ENCODE measurements at places on chromosomes 1 and 21. TPM values are rescaled to one million over a fixed set of nuclear protein-coding genes. Genes with fewer than 3 reads are reported as not detected.

DNA sequence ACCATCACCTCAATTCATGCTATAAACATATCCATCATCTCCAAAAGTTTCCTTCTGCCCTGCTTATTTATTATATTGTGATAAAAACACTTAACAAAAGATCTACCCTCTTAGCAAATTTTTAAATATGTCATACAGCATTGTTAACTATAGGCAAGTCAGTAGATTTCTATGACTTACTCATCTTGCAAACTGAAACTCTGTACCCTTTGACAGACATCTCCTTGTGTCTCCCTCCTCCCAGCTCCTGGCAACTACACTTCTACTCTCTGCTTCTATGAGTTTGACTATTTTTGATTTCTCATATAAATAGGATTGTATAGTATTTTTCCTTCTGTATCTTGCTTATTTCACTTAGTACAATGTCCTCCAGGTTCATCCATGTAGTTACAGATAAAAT, 174.8 kb downstream of the TNFSF18 start:
- no peak for DNase-seq

The ZNF684 gene
- total RNA-seq = 8.1 TPM

- DNase-seq = no peak
These were observed 235.9 kb upstream of the DMRTA2 start for GRCh38 chr1:50659107-50659662.

The ARID4B gene
- 25.1 TPM for total RNA-seq

The DYNLT5 gene
- not detected for total RNA-seq

DNA sequence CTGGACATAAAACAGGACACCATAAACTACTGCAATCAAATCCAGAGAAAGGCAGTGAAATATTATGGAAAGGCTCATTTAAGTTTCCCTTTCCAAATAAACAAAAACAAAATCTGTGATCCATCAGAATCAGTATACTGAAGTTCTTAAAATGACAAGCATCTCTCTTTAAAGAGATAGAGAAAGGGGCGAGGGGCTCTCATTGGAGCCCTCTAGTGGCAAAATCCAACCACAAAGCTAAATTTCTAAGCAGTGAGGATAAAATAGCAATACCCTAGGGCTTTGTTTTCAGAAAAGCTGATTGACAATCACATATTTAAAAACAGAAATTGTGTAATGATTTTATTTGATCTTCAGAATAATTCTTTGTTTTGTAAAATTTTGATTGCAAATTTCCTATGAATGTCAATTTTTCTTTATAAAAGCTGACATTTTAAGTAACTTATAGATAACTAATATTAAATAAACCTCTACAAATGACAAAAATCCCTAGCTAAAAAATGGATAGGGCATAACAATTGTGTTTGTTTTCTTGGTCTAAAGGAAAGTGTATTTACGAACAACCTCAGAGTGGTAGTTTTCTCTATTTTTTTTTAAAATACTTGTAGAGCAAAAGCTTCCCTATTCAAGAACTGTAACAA, 138.2 kb downstream of the COL24A1 start:
- peak; percentile 52 for DNase-seq

The OR2T35 gene
- total RNA-seq = not detected

The FAM151A gene
- total RNA-seq = not detected

GRCh38 chr1:30023339-30024022, 699.9 kb downstream of the MATN1 start:
- no peak for DNase-seq

The SLC25A34 gene
- 0.22 TPM for total RNA-seq

- DNase-seq = no peak
These were observed 43.7 kb downstream of the ITPKB start for GRCh38 chr1:226695335-226695900.

GRCh38 chr1:9766759-9767442, 56.9 kb downstream of the CLSTN1 start:
- DNase-seq = peak; percentile 96

- DNase-seq = no peak
These were observed 63.2 kb downstream of the SYDE2 start for GRCh38 chr1:85137660-85138059.

The PTCH2 gene
- total RNA-seq = 1.5 TPM

The RNF207 gene
- 27.3 TPM for total RNA-seq

DNA sequence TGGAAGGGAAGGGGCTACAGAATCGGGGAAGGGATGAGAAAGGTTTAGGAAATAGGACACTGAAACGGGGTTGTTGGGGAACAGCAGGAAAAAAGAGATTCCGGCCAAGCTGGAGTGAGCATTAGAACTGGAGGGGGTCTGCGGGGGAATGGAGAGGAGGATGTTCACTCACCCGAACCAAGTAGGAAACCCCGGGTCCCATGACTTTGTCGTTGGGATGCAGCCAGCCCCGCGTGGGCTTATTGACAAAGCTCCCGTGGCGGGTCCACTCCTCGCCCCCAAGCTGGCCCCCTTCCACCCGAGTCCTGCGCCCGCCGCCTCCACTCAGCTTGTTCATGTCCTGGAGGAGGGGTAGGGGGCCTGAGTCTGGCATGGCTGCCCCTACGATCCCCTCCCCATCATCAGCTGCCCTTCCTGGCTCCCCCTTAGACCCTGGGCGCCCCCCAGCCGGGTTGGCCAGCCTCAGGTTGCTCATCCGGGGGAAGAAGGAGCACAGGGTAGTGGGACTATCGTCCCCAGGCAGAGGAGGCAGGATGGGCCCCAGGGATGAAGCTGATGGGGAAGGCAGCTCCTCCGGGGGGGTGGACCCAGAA, 591 bp downstream of the SHC1 start:
- no peak for DNase-seq

GRCh38 chr1:98051065-98051675, 130.3 kb upstream of the DPYD start:
- peak; percentile 52 for DNase-seq

DNA sequence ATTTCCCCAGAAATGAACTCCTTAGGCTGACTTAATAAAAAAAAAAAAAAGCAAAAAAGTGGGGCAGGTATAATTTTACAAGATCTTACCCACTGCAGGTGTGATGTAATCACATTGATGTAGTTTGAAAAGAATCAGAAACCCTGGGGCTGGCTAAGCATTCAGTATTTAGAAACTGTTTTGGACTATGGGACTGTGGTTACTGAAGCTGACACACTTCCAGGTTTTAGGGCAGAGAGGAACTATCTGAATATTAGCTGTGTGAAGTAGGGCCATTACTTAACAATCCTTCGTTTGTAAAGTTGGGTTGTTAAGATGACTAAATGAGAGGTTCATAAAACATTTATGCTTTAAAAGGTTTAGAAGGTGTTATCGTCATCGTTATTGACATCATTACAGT, 165.3 kb downstream of the FASLG start:
- no peak for DNase-seq

DNA sequence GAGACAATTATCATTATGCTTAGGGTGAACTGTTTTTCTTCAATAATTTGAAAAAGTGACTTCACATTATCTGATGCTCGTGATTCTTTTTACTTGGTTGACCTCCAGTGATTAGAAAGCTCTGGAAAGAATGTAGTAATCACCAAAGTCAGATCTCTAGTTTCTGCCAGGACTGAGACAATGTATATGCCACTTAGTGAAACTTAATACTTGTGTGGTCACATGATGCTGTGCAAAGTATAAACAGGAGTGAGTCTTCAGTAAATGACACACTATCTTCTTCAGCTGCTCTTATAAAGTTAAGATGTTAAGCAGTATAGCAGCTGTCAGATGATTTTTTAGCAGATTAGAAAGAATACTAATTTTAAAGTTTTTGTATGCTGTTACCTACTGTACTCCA, 17.2 kb downstream of the VCAM1 start:
- DNase-seq = peak; percentile 11

- DNase-seq = no peak
These were observed 44.1 kb downstream of the RASSF5 start for GRCh38 chr1:206551296-206551985.

The MYBPH gene
- total RNA-seq = not detected

DNA sequence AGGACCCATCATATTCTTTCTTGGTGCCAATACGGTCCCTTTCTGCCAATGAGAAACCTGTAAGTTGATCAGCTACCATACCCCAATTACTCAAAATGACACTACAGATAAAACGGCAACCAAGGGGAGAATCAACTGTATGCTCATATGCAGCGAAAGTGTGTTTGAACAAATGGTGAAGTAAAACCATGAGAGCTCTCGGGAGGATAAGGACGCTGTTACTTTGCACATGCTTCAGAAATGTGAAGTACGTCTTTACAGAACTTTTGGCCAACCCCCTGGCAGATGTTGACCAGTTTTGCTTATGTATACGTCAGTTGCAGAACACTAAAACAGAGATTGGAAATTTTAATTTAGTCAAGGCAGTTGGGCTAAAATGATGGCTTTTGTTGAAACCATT, 79.6 kb downstream of the PROX1 start:
- DNase-seq = no peak

The UTS2 gene
- not detected for total RNA-seq

The TSTD1 gene
- not detected for total RNA-seq

- DNase-seq = no peak
These were observed 213.5 kb downstream of the LYPLAL1 start for GRCh38 chr1:219387211-219387610.

The USH2A gene
- total RNA-seq = not detected

- no peak for DNase-seq
These were observed 36.1 kb downstream of the COA6 start for GRCh38 chr1:234409328-234409727.

DNA sequence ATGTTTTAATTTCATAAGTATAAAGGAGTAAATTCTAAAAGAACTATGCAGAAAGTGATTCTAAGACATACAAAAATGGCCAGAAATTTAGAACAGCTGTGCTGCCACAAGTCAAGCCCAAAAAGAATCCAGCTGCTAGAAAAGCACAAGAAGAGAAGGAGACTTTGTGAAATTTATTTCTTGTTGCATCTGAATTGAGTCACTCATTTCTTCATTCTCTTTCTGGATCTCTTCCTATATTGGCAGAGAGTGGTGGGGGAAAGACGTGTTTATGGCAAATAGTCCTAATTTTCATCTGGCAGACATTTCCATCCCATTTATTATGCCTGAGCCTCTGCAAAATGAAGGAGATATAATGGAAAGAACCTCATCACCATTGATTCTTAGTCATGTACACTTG, 139.6 kb upstream of the CTTNBP2NL start:
- DNase-seq = no peak

DNA sequence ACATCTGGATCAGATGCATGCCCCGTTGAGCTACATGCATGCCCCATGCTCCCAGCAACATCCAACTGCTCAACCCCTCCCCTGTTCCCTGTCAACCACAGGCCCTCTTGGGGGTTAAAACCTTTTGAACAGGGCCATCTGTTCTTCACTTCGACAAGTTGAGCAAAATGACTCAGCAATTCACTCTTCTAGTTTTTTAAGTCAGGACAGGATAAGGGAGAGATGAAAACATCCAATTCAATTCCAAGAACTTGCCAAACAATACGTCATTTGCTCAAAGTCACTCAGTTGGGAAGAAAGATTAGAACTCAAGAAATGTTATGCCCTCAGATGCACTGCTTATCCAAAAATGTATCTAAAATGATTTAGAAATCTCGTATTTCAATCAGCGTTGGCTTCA, 46.1 kb upstream of the MTF2 start:
- DNase-seq = no peak

DNA sequence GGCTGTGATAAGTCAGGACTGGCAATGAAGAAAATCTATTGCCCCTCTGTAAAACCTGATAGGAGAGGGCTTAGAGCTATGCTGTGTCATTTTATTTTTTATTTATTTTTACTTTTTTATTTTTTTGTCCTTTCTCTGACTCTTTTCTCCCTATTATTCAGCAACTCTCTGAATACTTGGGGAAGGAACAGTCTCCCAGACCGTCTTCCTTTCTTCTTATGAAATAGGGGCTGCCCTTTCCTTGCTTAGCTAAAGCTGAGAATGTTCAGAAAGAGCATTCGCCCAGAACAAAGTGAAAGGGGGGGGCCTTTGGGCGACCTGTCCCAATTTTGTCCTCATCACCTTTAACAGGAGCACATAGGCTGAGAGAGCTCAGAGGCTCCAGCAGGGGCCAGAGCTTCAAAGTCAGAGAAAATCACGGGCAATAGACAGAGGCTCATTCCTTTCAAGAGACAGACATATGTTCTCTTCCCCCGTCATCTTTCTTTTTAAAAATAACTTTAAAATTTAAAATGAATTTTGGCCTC, 80.9 kb downstream of the RNF220 start:
- DNase-seq = no peak

The LRRC53 gene
- total RNA-seq = not detected

GRCh38 chr1:192654591-192655251, 18.8 kb downstream of the RGS13 start:
- peak; percentile 3 for DNase-seq

Measured in SJSA1 (cell line).